ENCODE measurements at places on chromosomes 11 and 22. TPM values are rescaled to one million over a fixed set of nuclear protein-coding genes. Genes with fewer than 3 reads are reported as not detected.

DNA sequence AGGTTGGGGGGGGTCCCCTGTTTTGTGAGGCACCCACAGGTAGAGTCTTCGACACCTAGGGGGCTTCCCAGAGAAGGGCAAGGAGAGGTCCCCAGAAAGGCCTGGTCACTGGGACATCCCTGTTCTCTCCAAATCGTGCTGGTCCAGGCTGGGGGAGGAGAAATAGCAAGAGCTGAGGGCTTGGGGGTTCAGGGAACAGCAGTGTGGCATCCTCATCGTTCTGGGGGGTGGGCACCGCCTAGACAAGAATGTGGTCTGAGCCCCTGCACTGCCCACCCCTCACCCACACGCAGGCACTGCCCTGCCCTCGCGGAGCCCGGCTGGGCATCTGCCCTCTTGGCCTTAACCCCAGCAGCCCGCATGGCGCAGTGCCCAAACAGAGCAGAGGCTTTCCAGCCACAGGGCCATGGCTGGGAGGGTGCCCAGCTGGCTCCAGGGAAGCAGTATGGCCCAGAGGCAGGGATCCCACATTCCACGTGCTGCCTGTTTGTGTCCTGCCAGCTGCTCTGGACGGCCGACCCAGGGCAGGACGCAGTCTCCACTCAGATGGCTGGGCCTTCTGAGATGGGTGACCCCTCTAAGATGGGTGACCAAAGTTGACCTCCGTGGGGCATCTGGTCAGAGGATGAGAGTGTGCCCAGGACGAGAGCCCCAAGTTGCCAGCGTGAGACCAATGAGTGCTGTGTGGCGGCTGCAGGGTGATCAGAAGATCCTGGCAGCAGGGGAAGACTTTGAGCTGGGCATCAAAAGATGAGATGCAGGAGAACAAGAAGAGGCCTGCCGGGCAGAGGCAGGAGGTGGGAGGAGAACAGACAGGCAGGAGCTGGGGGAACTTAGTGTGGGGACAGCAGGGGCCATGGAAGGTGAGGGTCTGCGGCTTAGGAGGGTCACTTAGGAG, 14.4 kb downstream of the SCARF2 start:
- no peak for DNase-seq

Gene APOBEC3G
- total RNA-seq = 4.4 TPM

GRCh38 chr11:20050551-20051333, 109.5 kb downstream of the DBX1 start:
- DNase-seq = no peak

Gene LRRC10B
- 0.49 TPM for total RNA-seq

Gene BMAL1
- total RNA-seq = 23.0 TPM

GRCh38 chr11:119121811-119122124, 388 bp downstream of the HINFP start:
- DNase-seq = no peak

Gene LMNTD2
- total RNA-seq = 0.69 TPM

Gene NCF4
- total RNA-seq = 10.2 TPM

DNA sequence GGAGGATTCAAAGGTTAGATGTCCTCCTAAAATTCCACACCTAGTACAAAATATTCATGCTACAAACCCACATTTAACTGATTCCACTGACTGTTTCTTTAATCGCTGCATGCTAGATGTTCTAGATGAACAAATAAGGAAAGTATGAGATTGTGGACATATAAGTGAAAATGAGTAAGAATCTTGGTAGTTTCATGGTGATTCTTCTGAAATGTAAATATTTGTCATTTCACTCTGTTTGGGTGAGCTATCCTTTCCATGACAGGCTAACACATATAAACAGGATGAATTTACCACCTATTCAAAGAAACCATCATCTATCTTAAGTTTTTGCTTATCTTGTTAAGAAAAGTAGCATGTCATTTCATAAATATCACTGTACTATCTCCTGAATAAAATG, 14.8 kb downstream of the OR5B3 start:
- no peak for DNase-seq

GRCh38 chr11:69534166-69534530, 52.7 kb downstream of the LINC01488 start:
- no peak for DNase-seq

DNA sequence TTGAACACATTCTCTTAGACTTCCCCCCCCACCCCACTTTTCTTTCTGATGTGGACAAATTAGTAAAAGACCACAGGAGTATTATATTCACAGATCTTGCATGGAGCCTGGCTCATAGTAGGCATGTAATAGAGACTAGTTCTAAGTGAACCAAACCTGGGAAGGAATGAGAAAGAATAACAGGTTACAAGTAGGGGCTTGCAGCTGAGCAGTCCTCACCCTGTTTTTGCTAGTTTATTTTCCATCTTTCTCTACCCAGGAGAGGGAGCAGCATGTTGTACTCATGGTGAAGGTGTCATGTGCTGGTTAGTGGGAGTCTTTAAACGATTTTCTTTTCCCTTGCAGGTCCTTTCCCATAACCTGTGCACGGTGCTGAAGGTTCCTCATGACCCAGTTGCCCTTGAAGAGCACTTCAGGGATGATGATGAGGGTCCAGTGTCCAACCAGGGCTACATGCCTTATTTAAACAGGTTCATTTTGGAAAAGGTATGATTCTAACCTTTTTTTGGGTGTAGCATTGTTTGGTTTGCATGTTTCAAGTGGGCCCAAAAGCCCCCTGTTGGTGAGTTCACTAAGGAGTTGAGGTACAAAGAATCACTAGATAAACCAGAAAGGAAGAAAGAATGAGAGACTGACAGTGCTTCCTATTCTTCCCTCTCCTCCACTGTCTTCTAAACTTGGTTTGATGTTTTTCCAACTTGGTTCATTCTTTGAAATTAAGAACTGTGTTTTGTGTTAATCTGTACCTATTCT, 30.1 kb downstream of the SWAP70 start:
- DNase-seq = no peak

DNA sequence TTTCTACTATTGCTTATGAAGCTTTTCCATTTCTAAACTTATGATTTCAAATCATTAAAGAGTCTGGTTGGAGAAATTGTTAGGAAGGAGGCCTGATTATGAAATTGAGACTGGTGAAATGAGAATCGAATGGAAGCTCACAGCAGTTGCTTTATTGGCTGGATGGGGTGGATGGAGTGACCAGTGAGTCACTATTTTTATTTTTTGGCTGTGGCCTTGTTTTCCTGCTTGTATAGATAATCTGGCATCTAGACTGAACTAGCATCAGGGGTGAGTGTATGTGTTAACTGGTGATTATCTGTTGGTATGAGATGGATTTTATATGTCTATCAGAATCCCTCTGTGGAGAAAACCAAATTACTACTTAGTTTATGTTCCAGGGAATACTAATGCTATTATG, 36.2 kb downstream of the UVRAG start:
- DNase-seq = no peak

Gene BRSK2
- total RNA-seq = 0.59 TPM

- peak; percentile 70 for DNase-seq
Measured at GRCh38 chr11:35617687-35618496, at the start of gene FJX1. Gene FJX1, plus strand, starts transcription at chr11:35618460. Its CDS starts 177 bp downstream, at chr11:35618637.

Gene OR56A1
- not detected for total RNA-seq

- DNase-seq = no peak
Measured at GRCh38 chr22:17586831-17587440, 23.6 kb downstream of the SLC25A18 start.

- peak; percentile 65 for DNase-seq
Measured at GRCh38 chr11:72856551-72857345, 42.5 kb downstream of the ATG16L2 start.

DNA sequence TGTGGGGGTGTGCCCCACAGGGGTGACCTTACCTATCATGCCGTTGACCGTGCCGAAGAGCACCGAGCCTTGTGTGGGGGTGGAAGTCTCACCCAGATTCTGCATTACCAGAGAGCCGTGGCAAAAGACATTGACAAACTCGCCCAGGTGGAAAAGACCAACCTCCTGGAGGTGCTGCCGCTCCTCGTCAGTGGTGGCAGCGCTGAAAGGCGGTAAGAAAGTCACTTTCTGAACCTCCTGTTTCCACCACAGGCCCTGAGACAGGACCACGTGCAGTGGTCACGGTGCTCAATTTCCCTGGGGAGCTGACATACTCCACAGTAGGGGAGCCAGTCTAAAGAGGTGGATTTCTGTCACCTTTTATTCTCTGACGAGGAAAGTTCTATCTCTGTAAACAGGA, 7.4 kb upstream of the VWCE start:
- no peak for DNase-seq

GRCh38 chr11:83554876-83555275, 268.7 kb upstream of the CCDC90B start:
- peak; percentile 39 for DNase-seq
